ENCODE measurements at places on chromosomes 16 and 17. TPM values are rescaled to one million over a fixed set of nuclear protein-coding genes. Genes with fewer than 3 reads are reported as not detected.

The ADCY7 gene
- 5.0 TPM for polyA plus RNA-seq

DNA sequence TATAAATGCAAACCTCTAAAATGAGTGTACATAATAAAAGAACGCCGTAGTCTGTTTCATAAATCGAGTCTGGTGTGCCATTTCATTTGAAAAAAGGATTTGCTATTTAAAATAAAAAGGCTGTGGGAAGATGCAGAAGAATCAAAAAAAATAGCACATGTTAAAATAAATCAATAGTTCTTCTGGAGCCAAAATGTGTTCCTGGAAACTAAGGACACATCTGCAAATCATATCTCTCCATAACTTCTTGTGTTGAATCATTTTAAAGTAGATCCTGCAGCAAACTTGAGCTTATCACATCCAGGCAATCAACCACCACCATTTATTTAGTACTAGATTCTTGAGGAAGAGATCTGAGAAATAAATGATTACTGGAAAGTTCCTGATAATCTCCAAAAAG lies 29.0 kb downstream of the XPO6 start:
- no peak for DNase-seq

DNA sequence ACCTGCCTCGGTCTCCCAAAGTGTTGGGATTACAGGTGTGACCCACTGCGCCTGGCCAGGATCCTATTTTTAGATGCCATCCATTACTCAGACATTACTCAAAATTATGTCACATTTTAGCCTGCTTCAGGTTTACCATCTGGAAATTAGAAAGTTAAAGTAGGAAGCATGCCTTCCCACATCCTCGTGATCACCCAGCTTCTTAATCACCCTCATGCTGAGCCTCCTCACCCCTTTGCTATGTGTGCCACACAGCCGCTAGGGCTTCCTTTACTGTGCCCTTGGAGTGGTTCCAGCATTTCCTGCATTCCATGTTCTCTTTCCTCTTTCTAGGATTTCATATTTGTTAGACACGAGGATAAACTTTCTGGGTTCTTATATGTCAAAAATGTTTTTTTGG lies 9.3 kb downstream of the ADORA2B start:
- DNase-seq = no peak

The ZNF207 gene
- 49.9 TPM for polyA plus RNA-seq

DNA sequence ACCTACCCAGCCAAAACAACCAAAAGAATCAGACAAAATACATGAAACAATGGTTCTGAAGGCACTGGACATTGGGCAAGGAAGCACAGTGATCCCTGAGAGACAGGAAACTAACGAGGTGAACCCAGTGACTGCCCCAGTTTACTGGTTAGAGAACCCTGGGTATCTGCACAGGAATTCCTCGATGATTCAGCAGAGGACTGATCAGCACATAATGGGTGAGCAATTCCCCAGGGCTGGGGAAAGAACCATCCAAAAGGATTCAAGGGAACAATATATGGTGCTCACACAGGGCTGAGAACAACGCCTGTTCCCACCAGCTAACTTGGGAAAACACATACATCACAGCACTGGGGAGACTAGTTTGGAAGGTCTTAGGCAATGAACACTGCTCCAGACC lies 167.2 kb downstream of the PARN start:
- no peak for DNase-seq

DNA sequence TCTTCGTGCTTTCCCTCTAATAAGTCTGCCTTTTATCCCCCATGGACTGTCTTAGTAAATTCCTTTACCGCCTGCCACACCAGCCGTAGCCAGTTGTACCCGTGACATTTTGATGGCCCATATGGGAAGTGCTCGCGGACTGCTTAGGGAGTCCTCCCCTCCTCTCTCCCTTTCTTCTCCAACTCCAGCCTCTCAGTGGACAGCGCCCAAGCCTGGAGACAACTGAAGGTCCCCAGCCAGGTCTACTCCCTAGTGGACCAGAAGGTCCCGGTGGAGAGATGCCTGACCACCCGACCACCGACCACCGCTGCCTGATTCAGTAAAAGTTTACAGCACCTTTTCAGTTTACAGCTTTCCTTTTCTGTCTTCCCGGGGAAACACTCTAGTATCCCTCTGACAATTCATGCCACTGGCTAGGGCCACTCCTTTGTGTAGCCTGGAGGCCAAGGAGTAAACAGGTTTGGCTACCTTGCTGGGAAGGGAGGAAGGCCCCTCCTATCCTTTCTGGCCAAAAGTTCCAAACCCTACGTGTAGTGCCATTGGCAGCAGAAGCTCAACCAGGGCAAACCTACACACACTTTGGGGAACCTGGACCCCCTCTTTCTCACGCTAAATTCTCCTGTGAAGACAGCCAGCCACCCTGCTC lies 18.0 kb downstream of the CTRB2 start:
- no peak for DNase-seq

The CTRB1 gene
- not detected for polyA plus RNA-seq

The CFAP97D1 gene
- polyA plus RNA-seq = not detected

The MAPT gene
- polyA plus RNA-seq = 0.90 TPM

- no peak for DNase-seq
Observed at GRCh38 chr16:85863384-85863774, 35.6 kb upstream of the IRF8 start.

The KRT39 gene
- not detected for polyA plus RNA-seq

DNA sequence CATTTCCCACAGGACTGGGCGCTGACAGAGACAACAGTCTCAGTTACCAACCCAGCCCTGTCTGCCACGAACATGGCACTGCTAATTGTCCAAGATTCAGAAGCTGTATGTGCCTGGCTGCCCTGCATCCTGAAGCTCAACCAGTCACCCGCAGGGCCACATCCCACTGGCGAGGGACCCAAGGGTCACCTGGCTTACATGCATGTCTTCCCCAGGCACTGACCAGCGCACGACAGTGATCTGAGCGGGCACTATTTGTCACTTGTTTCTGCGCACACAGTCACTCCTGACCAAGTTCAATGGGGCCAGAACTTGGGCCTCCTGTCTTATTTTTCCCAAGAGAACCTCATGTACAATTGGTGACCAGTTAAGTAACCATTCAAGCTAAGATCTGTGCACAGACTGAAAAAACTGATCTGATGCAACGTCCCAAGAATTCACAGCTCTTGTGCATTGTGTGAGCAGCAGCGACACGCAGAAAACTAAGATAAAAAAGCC lies 13.1 kb downstream of the USP7 start:
- DNase-seq = no peak

DNA sequence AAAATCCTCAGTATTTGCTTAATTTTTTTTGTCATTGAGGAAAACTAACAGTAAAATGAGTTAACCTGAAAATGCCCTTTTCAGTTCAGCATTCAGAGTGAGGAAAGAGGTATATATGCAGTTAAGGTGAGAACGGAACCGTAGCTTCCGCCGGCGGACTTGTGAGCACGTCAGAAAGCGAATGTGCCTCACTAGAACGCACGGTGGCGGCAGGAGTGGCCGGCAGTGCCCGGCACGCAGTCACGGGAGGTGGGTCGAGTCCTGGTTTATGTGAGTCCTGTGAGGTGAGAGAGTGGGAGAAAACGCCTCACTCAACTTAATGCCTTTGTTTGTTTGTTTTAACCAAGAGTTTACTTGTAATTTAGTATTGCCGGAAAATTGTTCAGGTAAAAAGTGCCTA lies 6.1 kb downstream of the SEC14L1 start:
- no peak for DNase-seq

DNA sequence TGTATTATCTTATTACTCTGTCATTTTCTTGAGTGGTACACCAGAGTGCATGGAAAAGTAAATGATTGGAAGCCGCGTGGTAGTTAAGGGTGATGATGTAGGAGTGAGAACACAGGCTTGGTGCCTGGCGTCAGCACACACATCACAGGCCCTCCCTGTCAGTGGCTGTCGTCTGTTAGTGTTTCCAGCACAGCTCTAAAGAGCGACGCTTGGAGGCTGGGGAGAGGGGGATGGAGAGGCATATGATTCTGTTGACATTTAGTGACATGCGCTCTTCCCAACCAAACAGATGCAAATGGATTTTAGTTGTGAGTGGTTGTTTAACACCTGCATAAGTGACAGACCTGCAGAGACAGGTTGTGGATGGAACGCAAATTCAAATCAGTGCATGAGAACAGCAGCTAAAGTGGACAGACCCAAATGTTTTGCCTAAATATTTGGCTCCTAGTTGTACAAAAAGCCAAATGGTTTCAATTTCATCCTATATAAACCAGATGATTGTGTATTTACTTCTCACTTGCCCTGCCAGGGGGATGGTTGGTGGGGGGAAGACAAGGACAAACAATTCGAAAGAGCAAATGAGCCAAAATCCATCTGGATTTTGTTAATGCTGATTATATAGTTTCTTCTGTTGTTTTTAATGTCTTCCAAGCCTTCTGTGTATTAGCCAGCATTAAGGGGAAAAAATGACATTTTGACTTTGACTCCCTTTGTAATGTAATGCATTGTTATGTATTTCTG lies 222.3 kb downstream of the WWOX start:
- no peak for DNase-seq

DNA sequence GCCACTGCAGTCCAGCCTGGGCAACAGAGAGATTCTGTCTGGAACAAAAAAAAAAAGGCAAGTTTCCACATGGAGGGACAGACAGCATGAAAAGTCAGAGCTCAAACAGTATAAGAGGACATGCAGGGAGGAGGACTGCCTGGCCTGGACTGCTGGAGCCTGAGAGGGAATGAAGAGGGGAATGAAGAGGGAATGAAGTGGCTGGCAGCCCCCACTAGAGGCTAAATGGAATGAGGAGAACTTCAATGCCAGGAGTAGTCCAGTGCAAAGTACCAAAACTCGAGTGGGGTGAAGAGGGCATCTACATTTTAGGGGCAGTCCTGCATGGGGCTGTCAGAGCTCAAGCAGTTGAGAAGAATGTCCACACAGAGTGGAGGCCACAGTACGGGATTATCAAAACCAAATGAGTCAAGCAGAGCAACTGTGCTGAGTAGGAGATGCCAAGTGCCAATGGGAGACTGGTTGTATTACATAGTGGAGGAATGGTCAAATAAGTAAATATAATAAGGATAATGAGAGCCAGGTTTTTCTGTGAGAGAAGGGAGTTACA lies 22.9 kb downstream of the IKZF3 start:
- DNase-seq = no peak

DNA sequence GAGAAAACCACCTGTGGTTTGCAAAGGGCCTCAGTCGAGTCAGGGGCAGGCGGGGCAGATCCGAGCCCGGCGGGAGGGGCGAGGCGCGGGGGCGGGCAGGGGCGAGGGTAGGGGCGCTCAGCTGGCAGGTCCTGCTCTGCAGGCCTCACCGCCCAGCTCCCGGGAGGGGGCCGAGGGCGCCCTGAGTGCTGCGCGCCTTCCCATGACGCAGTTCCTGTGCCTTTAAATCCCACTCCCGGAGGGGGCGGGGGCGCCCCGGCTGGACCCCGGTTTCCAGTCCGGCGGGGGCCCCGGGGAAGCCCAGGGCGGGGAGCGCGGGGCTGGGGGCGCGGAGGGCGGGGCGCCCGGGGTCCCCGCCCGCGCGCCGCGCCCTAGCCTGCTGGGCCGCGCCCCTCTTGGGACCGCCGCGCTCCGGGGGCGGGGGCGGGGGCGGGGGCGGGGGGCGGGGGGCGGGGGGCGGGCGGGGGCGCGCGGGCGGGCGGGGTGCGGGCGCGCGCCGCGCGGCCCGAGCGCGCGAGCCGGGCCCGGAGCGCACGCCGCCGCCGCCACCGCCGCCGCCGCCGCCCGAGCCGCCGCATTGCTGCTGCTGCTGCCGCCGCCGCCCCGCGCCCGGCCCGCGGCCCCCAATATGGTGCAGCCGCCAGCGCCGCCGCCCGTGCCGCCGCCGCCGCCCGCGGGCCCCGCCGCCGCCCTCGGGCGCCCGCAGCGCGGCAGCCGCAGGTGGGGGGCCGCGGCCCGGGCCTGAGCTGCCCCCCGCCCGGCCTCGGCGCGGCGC lies at the start of gene JPH3:
TSS of gene JPH3 (plus strand) at position 508 of the 775 bp plus-strand sequence. CDS start 639 bp downstream, outside the sequence.
- DNase-seq = no peak

The CD79B gene
- 11.6 TPM for polyA plus RNA-seq

DNA sequence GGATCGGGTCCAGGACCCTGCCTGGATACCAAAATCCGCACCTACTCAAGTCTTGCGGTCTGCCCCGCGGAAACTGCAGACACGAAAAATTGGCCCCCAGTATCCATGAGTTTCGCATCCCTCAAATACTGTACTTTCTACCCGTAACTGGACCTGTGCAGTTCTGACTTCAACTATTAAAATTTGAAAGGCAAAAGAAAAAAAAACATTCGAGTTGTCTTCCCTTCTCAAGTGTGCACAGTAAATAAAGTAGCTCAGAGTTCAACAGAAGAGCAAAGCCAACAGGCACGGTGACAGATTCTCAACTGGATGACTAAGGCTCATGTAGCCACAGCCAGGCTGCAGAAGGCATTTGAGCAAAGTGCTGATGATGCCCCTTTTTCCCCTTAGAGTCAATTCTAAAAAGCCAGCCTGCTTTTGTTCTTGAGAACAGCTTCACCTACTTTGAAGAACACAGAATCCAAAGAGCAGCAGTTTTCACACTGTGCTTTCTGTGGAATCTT lies 32.5 kb downstream of the MARF1 start:
- DNase-seq = no peak

The TSPOAP1 gene
- polyA plus RNA-seq = 1.6 TPM

GRCh38 chr17:36063786-36064541 lies at the start of gene CCL18:
Gene CCL18 (plus strand): TSS chr17:36064272. CDS start chr17:36064343, 71 bp downstream.
- no peak for DNase-seq

GRCh38 chr17:80352216-80352895 lies 62.6 kb upstream of the ENDOV start:
- no peak for DNase-seq

DNA sequence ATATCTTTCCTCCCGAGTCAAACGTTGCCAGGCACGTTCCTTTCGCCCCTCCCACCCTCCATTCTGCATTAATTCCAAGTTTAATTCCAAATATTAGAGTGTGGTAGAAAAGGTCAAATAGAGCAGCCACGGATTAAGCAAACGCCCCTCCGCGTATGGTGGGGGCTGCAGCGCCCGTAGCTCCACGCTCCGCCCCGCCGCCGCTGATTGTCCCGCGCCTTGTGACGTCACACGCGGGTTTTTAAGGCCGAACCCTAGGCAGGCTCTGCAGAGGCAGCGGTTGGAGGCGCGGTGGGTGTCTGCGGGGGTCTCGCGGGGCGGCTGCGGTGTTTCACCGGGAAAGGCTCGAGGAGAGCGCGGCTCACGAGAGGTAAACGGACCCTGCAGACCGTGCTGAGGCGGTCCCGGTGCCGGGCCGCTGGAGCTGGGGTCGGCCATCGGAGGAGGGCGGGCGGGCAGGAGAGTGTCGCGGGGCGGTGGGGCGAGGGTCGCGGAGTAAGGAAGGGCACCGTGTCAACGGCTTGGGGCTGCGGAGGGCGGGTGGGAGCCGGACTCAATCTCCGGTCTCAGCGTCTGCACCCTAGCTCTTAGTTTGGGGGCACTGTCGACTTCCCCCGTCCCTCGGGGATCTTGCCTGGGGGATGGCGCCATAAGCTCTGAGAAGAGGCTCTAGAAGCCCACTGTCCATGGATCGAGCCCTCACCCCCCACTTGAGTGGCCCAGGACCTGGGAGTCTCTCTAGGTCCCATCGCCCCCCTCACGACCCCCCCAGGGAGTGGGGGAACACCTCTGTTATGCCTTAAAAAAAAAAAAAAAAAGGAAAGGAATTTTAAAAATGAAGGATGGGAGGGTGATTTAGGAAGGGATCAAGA lies at the start of gene ARL4D:
TSS of gene ARL4D (plus strand) at position 270 of the 872 bp plus-strand sequence. CDS start 740 bp downstream, outside the sequence.
- peak; percentile 92 for DNase-seq

- DNase-seq = no peak
Observed at GRCh38 chr17:79871131-79871530, 31.9 kb upstream of the CBX4 start.
